HS-5 (cell line): ENCODE measurements at places on chromosomes 11 and 22.

DNA sequence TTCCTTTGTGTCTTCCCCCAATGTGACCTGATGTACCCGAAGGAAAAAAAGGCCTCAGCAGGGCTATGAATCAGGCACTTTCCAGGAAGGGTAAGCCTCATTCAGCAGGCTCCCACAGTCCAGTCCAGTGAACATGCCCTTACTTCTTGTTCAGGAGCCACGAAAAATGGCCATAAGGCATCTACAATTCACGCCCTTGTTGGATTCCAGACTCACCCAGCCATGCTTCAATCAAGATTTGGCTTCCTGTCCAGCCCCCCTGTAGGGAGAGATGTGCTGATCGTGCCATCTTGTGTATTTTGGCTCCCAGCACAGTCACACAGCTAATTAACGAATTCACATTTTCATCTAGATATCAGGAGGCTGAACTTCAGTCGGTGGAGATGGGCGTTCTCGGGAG lies 9.9 kb upstream of the KCNJ5 start:
- no peak for DNase-seq

- no peak for DNase-seq
Observed at GRCh38 chr11:112470355-112470754, 209.7 kb upstream of the PLET1 start.

DNA sequence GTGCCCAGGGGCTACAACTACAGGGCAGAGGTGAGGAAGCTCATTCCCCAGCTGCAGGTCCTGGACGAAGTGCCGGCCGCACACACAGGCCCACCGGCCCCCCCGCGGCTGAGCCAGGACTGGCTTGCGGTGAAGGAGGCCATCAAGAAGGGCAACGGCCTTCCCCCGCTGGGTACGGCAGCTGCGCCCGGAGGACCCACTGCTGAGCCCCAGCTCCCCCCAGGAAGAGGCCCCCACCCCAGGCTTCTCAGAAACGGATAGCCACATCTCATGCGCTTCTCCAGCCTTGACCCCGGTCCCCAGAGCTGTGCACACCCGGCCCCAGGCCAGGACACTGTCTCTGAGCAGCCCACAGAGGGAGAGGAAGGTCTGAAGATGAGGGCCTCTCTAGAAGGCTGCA lies 9.4 kb downstream of the LMNTD2 start:
- no peak for DNase-seq

DNA sequence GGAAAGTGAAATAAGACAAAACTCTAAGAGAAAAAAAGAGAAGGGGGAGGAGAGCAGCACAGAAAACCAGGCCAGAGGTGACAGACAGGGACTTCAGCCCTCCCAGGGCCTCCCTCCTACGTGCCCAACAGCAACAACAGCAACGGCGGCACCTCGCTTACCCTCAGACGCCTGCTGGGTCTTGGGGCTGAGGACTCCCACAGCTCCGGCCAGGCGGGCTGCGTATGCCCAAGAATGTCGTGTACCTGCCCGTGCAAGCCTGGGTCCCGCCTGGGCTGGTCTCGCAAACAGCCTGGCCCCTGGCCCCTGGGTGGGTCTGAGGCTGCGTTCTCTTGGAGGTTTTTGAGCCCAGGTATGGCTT lies 30.5 kb downstream of the ARAP1 start:
- no peak for DNase-seq

GRCh38 chr11:565921-566509 lies 5.2 kb downstream of the RASSF7 start:
- no peak for DNase-seq

DNA sequence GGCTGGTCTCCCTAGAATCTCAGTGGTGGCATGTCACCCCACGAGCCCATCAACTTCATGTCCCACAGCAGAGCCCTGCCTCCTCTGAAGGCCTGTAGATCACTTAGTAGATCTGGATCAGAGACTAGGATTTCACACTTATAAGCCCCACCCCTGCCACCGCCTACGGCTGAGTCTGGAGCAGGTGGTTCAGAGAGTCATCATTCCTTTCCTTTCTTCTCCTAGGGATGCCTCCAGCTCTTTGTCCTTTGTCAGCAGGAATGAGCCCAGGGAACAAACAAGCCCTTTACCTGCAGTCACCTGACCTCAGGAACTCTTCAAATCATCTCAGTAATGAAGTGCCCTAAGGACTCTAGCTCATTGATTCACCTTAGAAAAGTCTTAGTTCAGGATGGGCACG lies 37.8 kb downstream of the SCGB1A1 start:
- DNase-seq = no peak

GRCh38 chr11:244376-244775 lies 7.6 kb downstream of the PSMD13 start:
- DNase-seq = no peak

DNA sequence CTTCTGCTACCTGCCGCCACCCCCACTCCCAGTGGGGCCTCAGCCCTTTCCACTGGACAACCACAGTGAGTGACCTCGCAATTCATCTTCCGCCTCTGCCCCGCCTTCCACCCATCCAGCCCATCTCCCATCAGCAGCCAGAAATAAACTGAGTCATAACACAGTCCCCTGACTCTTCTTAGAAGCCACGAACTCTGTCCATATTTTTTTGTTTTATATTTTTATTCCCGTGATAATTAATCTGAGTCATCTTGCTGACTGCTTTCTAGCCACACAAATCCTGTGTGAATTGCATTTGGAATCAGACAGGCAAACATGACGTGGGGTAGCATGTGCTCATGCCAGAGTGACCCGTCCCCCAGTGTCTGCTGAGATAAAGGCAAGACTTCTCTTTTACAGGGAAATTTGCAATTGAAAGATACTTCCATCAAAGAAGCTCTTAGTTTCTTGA lies 7.0 kb downstream of the FADD start:
- DNase-seq = no peak

GRCh38 chr11:45158210-45158731 lies 11.8 kb downstream of the PRDM11 start:
- DNase-seq = no peak

GRCh38 chr22:21768435-21768834 lies 32.8 kb upstream of the YPEL1 start:
- DNase-seq = no peak

DNA sequence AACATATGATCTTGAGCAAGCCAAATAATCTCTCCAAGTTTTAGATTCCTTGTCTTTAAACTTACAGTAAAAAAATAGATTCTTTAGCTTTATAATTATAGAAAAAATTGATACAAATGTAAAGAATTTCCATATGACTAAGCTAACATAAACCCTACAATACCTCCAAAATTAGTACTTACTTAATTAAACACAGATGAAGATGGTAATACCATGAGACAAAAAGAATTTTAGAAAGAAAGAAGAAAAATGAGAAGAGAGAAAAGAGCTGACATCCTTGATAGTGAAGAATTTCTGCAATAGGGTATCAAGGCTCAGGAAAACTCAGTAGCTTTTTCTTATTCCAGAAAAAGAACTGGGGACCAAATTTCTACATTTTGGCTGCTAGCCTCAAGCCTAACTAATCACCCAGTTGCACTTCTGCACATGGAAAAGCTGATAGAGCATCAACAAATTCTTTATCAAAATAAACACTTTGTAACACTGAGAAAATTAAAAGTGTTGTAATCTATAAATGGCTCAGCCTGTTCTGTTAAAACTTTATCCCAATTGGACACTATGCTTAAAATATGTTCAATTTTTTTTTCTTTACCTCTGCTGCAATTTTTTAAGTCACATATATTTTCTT lies 24.7 kb upstream of the SOX6 start:
- peak; percentile 10 for DNase-seq

GRCh38 chr22:48015701-48016100 lies 1253.3 kb downstream of the TBC1D22A start:
- DNase-seq = no peak

GRCh38 chr22:47201186-47201995 lies 438.9 kb downstream of the TBC1D22A start:
- no peak for DNase-seq

DNA sequence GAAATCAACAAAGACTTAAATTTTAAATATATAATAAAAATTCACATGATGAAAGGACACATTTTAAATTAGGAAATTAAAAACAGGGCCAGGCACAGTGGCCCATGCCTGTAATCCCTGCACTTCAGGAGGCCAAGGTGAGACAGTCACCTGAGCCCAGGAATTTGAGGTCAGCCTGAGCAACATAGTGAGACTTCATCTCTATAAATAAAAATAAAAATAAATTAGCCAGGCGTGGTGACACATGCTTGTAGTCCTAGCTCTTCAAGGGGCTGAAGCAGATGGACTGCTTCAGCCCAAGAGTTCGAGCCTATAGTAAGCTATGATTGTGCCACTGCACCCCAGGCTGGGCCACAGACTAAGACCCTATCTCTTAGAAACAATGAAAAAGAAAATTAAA lies 29.3 kb downstream of the RRAS2 start:
- DNase-seq = no peak

- DNase-seq = no peak
Observed at GRCh38 chr11:113129261-113129992, 168.2 kb downstream of the NCAM1 start.

- no peak for DNase-seq
Observed at GRCh38 chr22:48825802-48826520, 1001.7 kb downstream of the BRD1 start.

DNA sequence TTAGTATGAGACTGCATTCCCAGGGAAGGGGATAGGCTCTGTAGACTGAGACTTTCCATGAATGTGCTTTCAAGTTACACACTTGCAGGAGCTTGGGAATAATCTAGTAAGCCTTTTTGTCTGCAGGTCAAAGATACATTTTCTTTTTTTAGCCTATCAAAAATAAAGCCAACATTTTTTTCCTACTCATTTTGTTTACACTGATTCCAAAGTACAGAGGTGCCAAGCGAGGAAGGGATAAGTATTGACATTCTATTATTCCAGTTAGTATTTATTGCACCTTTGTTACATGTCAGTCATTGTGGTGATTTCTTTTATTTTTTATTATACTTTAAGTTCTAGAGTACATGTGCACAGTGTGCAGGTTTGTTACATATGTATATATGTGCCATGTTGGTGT lies 413.0 kb upstream of the CHORDC1 start:
- no peak for DNase-seq

GRCh38 chr22:23246982-23247766 lies 66.9 kb downstream of the BCR start:
- no peak for DNase-seq

- DNase-seq = no peak
Observed at GRCh38 chr11:127451861-127452260, 451.3 kb upstream of the KIRREL3 start.
